ENCODE measurements at places on chromosomes 5 and 9.

- DNase-seq: no peak
Measured at GRCh38 chr5:126433701-126434100, 10.5 kb downstream of the GRAMD2B start.

GRCh38 chr9:135671591-135672041 is 8.5 kb downstream of the LCN9 start:
- no peak for DNase-seq

DNA sequence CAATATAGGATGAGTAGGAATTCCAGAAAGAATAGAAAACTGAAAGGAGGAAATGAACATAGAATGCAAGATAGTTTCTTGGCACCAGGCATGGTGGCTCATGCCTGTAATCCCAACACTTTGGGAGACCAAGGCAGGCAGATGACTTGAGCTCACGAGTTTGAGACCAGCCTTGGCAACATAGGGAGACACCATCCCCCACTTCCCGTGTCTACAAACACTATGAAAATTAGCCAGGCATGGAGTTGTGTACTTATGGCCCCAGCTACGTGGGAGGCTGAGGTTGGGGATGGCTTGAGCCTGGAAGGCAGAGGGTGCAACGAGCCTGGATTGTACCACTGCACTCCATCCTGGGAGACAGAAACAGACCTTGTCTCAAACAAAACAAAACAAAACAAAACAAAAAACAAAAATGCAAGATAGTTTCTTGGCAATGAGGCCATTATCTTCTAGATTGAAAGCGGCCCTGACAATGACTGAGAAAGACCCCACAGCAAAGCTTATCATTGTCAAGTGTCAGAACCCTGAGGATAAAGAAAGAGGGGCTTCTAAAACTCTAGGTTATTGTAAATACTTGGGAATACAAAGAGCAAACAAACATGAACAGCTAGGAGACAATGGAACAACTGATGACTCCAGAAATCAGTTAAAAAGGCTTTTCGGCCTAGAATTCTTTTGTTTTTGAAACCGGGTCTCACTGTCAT is 9.2 kb downstream of the SQSTM1 start:
- no peak for DNase-seq

DNA sequence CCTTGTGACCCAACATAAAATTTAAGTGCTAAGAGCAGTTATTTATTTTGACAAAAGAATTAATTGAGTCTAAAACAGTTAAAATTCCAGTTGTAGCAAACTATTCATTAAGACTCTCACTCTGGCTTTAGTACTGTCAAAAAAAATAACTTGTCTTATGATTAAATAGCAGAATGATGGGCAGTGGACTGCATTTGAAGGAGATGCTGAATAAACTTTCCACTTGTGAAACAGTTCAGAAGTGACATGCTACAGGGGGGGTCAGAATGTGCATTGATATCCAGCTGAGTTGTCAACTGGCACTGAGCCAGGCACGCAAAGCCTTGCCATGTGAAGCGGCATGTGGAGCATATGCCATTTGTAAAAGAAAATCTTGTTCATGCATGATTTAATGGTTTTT is 76.0 kb downstream of the FCHO2 start:
- no peak for DNase-seq

DNA sequence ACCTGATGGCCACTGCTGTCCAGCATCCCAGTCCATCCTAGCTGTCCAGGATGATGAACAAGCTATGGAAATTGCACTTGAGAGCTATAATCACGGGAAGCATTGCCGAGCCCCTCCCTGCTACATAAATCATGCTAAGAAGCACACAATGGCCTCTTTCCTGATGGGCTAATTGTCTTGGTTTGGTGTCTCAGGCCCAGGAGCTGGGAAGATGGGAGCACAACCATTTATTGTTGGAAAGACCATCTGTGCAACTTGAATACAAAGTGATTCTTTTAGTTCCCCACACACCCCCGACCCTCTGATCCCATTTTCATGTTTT is 80.4 kb downstream of the RGS3 start:
- no peak for DNase-seq

- DNase-seq: no peak
Measured at GRCh38 chr5:178536541-178537466, 53.4 kb downstream of the COL23A1 start.

Data from OCI-LY7 (cell line).